ENCODE measurements at places on chromosomes 12 and 14.

- no peak for DNase-seq
Measured at GRCh38 chr14:65366802-65367565, 45.5 kb upstream of the FUT8 start.

- DNase-seq, result no peak
Measured at GRCh38 chr12:108857158-108857407, 300 bp downstream of the SSH1 start.

DNA sequence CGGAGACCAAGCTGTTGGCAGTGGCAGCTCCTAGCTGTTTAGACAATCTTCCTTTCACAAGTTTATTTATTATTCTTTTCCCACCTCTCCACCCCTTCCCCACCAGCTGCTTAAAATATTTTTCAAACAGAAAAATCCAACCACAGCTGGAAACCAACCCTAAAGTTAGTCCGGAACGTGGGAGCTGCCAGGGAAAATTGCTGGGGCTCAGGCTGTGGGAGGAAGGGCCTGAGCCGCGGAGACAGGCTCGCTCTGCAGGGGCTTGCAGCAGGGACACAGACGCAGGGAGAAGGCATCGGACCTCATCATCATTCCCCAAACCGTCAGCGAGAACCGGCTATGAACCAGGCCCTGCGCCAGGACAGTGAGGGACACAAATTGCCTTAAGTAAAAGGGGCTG is 16.1 kb upstream of the TMEM106C start:
- no peak for DNase-seq

DNA sequence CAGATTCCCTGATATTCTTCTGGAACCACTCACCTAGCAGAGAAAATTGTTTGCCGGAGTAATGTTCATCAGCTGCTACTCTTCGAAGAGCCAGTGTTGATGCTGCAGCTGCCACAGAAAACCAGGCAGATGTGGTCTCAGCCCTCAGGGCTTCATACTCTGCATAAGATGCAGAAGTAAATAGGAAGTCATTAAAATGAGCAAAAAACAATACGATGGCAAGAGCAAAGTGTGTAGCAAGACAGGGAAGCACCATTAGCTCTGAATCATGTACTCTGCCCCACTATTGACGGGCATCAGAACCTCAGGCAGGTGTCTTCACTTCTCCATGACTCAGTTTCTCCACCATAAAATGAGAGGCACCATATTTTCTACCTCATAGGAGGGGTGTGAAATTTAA is 991.6 kb upstream of the TMEM132C start:
- no peak for DNase-seq

DNA sequence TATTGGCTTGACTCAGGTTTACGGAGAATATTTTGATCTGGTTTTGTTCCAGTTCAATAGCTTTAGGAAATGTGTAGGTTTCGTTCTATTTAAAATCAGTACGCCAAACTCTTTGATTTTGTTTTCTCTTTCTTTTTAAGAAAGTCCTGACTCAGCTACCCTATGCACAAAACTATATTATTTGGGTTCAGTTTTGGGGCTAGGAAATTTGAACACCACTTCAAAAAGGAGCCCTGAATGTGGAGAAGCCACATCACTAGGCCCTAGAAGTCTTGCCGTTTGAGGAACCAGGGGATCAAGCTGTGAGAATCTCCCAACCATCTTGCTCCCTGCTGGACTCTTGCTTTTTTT is 168.2 kb upstream of the BCL2L14 start:
- no peak for DNase-seq

- no peak for DNase-seq
Measured at GRCh38 chr12:49059299-49060171, 1.1 kb downstream of the KMT2D start.

DNA sequence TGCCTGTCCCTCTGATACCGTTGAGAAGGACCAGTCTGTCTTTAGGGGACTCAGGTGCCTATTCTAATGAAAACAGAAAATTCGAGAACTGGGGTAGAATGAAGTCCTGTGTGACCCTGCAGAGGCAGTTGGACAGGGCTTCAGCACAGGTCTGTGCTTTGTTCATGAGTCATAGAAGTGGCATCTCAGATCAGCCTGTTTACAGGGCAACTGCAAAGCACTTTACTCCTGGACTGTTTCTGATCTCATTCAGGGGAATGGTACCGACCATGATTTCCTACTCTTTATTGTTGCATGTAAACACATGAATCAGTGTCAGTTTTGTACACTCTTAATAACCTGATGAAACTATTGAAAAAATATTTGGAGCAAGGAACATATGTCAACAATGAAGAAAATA is 1517.0 kb downstream of the AACS start:
- no peak for DNase-seq

GRCh38 chr14:88351966-88352691 is 29.1 kb upstream of the KCNK10 start:
- DNase-seq, result no peak

DNA sequence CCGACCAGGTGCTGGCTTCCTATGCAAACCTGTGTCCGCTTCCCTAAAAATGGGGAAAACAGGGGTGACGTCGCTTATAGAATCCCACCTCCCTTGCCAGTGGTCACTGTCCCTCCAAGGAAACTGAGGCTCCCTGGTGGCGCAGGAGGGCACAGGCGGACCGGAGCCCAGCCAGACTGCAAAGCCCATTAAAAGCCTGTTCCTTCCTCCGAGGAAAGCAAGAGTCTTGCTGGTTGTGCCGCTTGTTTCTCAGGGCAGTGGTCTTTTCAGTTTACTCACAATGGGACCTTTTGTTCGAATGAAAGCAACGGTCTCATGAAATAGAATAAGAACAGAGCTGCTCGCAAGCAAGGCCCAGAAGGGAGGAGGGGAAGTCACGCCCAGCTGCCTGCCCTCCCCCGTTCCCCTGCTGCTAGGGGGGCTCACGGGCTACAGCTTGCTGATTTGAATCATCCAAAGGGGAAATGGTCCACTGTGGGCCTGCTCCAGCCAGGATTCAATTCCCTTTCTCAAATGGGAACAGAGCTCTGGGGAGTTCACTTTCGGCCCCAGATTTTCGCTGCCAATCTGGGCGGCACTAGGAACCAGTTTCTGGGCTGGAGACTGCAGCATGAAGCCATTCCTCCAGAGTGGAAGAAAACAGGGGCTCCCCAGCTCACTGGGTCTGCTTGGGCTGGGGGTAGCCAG is 4.6 kb upstream of the SELPLG start:
- no peak for DNase-seq

DNA sequence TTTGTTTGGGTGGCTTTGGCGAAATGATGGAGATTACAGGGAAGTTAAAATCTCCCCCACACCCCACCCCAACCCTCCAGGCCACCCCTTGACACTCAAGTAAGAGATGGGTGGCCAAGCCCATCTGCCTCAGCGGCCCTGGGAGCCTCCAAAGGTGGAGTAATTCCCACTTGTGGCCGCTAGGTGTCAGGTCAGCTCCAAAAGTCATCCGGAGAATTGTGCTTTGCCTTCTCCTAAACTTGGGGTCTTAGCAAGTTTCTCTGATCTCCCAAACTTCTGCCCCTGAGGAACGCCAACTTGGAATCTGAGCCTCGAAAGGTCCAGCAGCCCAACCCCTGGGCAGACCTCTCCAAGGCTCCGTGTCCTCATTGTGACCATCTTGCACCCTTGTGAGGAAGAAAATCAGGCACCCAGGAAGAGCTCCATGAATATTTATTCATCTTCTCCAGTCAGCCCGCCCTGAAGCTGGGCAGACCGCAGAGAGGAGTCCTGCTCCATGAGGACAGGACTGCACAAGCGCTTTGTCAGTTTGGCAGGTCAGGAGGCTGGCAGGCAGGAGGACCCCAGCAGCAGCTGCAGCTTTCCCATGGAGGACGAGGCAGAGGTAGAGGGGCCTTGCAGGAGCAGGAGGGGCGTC is 46.7 kb downstream of the LRRC74A start:
- no peak for DNase-seq

- no peak for DNase-seq
Measured at GRCh38 chr12:131687346-131688125, 23.4 kb upstream of the SFSWAP start.

DNA sequence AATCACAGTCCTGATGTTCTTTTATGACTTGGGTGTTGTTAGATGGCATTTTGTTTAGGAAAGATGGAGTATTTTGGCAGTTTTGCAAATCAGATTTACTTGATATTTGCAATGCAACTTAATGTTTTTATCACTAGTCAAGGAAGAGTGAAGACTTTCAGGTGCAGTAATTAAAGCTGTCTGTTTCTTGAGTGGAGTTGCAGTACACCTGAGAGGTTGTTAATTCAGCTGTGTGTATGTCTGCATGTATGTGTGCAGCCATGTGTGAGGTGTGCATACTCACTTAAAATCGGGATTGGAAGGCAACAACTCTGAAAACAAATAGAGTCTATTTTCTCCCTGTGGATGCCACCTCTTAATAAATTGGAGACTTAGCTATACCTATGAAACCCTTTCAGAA is 94.5 kb downstream of the RMST start:
- no peak for DNase-seq

GRCh38 chr12:16606991-16607390 is 1.0 kb upstream of the LMO3 start:
- DNase-seq, result no peak

GRCh38 chr12:54980341-54980740 is 4.2 kb downstream of the TESPA1 start:
- no peak for DNase-seq

- no peak for DNase-seq
Measured at GRCh38 chr12:82912406-82912805, 225.7 kb downstream of the TMTC2 start.

DNA sequence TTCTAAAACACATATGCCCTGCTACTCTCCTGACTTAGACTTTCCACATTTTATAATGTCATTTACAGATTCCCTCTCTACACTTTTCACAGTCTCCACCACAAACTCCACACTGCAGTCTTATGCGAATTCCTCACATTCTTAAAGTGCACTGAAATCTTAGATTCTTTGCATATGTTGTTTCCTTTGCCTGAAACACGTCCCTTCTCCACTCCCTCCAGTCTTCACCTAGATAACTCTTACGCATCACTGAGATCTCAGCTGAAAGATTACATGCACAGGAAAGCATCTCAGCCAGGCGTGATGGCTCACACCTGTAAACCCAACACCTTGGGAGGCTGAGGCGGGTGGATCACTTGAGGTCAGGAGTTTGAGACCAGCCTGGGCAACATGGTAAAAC is 3.8 kb upstream of the ARHGAP9 start:
- no peak for DNase-seq

GRCh38 chr12:120979220-120979861 is 998 bp downstream of the HNF1A start:
- no peak for DNase-seq

- DNase-seq, result no peak
Measured at GRCh38 chr12:121282072-121282742, 14.3 kb downstream of the CAMKK2 start.

DNA sequence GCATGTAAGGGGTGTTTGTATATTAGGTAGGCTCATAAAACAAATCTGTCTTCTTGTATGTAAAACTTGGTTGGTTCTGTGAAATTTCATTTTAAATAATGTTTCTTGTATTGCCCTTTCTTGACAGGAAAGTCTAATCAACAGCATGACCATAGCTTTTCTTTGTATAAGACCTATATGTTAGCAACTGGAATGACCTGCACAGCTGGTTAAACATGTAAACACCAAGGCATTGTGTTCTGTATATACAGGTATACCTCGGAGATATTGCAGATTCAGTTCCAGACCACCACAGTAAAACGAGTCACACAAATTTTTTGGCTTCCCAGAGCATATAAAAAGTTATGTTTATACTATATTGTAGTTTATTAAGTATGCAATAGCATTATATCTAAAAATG is 183.6 kb downstream of the ERC1 start:
- DNase-seq, result no peak

DNA sequence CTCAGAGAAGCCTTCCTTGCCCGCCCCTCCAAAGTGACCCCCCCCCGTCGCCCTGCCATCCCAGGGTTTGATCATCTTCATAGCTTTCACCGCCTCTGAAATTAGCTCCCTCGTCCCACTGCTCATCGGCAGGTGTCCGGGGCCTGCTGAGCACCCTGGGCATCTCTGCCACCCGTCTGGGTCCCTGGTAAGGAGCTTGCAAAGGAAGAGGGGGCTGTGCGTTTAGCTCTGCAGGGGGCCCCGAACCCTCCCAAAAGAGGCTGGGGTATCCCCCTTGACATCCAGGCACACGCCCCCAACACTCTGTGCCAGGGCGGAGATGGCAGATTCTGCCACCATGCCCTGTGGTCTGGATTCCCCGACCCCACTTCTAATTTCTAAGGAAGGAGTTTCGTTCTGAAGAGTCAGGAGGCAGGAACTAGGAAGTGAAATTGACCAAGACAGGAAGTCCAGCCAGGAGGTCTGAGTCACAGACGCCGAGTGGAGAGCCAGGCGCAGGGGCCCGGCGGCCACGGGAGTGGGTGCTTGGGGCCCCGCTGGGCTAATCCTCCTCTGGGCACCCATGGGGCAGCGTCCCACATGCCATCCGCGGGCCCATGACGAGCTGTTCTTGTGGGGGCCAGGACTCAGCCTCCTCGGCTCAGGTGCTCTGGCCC is 95.7 kb downstream of the RFLNA start:
- peak; percentile 27 for DNase-seq

DNA sequence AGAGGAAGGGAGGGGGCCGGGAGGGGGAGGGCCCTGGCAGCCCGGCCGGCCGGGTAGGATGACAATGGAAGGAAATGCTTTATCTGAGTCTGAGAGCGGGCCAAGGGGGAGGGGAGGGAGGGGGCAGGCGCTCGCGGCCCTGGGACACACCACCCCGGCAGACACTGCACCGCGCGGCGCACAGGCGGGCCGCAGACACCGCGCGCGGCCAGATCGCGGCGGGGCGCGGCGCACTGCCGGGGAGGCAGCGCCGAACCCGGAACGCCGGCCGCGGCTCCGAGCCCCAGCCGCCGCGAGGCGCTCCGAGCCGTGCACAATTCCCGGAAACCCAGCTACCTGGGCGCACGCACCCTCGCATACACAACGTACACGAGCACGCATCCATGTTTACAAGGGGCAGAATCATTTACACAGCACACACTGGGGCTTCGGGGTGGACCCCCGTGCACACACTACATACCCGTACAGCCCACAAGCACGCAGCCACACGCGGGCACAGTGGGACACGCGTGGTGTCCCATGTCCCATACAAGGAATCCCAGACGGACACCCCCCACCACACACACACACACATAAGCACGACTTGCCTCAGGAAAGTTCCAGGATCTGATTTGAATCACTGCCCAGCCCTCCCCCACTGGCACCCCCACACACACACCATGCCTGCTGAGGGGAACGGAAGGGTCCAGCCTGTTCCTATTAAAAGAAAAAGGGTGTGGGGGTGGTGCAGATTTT is at the start of gene HDAC7:
TSS of gene HDAC7 (minus strand) at position 8 of the 735 bp plus-strand sequence. CDS start 118 bp downstream, outside the sequence.
- peak; percentile 24 for DNase-seq

- DNase-seq, result no peak
Measured at GRCh38 chr14:20680363-20680762, 4.0 kb upstream of the RNASE4 start.

DNA sequence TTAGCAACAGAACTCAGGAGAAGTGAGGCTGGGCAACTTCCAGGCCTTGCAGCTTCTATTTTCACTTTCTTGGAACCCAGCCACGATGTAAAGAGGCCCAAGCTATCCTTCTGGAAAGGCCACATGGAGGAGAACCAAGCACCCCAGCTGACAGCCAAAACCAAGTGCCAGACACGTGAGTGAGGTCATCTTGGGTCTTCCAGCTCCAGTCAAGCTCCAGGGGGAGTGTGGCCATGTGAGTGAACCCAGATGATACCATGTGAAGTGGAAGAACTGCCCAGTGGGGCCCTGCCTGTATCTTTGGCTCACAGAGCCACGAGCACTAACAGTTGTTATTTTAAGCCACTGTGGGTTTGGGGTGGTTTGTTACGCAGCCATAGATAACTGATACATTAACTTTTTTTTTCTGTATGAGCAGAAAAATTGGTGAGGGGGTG is 126.8 kb upstream of the MAP1LC3B2 start:
- DNase-seq, result no peak

- DNase-seq, result no peak
Measured at GRCh38 chr14:63773504-63773903, 45.6 kb upstream of the SGPP1 start.

- DNase-seq, result no peak
Measured at GRCh38 chr12:104740668-104741067, 217.4 kb downstream of the SLC41A2 start.

Data from HCT116 (cell line).